NCI-H226 (cell line): ENCODE measurements at places on chromosomes 1 and 21.
A peak's percentile ranks its signal among the peaks of the same experiment; 100 is the strongest.

DNA sequence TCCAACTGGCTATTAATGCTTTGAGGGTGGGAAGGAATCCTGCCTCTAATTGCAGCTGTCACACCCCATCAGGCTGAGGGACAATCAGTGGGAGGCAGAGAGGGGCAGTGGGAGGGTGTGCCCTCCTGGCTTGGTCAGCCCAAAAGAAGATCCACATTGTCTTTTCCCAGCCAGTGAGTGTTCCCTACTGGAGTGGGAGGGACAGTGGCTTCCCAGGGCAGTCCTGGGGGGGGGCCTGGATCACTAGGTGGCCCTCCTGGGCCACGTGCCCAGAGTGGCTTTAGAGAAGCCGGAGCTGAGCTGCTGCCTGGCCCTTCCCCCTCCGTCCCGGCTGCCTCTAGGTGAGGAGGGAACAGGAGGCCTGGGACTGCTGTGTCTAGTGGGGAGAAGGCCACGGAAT lies 14.0 kb downstream of the INKA2 start:
- no peak for DNase-seq

GRCh38 chr1:212650228-212650627 lies 41.7 kb downstream of the ATF3 start:
- no peak for DNase-seq

- DNase-seq, result no peak
These were observed 3.9 kb upstream of the CNIH3 start for GRCh38 chr1:224612246-224612645.

- DNase-seq, result no peak
These were observed 33.1 kb downstream of the STPG1 start for GRCh38 chr1:24380508-24380907.

GRCh38 chr1:182791281-182792179 lies 2.0 kb downstream of the NPL start:
- no peak for DNase-seq

DNA sequence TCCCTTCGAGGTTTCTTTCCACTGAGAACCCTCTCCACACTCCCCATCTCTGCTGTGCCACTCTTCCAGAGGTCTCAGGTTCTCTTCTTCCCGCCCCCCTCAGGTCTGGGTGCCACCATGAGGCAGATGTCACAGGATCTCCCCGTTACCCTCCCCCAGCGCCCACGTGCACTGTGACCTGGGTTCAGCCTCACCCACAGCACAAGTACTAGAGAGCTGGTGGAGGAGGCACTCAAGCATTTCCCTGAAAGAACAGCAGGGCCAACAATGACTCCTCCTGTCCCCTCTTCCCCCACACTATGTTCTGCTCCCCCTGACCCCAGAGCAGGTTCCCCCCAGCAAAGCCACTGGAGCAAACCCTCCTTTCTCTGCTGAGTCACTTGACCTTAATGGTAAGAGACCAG lies 14.3 kb downstream of the PLEKHA6 start:
- no peak for DNase-seq

GRCh38 chr1:225469051-225469450 lies 41.2 kb upstream of the LBR start:
- no peak for DNase-seq

DNA sequence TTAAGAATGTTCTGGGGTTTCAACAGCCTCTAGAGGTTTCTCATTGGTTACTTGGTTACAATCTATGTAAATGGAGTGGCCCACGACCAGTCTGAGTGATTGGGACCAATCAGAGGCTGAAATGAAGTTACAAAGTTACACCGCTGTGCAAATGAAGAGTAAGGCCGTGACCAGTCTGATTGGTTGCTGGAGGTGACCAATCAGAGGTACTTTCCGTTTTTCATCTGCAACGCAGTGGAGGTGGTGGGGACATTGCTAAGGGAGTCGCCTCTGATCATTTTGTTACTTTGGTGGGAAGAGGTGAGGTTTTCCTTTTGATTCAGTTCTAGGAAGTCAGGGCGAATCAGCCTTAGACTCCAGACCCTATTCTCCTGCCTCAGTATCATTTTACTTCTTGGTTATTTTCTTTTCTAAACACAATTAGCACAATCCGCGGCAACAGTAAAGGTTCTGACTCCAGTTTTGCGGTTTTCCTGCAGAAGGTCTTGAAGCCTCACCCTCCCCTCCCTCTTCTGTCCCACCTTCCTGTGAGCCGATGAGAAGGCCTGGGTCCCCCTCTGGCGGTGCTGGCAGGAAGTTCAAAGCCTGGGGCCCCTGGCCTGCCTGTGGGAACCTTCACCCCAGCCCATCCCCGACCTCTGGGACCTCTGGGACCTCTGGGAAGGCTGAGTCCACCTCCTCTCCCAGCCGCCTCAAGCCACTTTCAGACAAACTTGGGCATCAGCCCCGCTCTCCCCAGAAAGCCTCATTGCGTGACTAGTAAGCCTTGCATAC lies 38.7 kb upstream of the TTC34 start:
- no peak for DNase-seq

GRCh38 chr1:162292422-162292849 lies 84.2 kb downstream of the SPATA46 start:
- peak; percentile 69 for DNase-seq

DNA sequence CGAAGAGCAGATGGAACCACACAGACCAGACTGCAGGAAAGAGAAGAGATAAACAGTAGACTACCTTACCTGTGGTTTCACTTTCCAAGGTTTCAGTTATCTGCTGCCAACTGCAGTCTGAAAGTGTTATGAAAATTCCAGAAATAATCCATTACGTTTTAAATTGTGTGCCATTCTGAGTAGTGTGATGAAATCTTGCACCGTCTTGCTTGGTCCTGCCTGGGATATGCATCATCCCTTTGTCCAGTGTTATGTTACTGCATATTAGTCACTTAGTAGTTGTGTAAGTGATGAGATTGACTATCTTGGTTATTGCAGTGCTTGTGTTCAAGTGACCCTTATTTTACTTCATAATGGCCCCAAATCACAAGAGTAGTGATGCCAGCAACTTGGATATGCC lies 33.9 kb downstream of the DNAJC6 start:
- peak; percentile 57 for DNase-seq

DNA sequence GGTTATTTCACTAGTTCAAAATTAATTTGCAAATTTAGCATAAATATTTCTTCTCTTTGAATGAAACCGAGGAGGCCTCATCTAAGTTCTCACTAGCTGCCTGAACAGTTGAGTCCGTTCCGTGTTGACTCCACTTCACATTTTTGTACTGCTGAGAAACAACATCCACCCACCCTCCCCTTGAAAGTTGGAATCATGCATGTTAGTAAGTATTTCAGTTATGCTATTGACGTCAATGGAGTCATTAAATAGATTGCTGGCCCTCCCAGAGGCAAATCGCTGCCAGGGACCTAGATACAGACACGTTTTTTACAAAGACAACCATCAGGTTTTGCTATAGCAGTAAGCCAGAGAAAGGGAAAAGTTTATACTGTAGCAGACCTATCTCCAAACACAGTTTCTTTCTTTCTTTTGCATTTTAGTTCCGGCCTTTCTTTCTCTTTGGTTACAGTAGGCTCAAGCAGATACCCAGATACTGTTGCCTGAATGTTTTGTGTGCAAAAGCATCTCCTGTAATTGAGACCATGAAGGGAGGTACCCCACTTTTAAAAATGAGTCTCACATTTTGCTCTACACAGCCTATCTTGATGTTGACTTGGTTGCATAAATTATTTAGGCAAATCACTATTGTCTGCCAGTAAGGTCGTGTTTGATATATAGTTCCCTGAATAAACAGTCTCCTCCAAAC lies 262.6 kb upstream of the SGIP1 start:
- peak; percentile 97 for DNase-seq

GRCh38 chr1:233253832-233254331 lies 41.6 kb downstream of the PCNX2 start:
- DNase-seq, result no peak

- no peak for DNase-seq
These were observed 105.9 kb upstream of the EDEM3 start for GRCh38 chr1:184860535-184860934.

GRCh38 chr1:96384611-96385010 lies 337.0 kb upstream of the PTBP2 start:
- peak; percentile 18 for DNase-seq

- no peak for DNase-seq
These were observed 21.0 kb downstream of the SLC19A1 start for GRCh38 chr21:45521241-45521640.

GRCh38 chr1:40856656-40857302 lies 5.4 kb downstream of the CITED4 start:
- DNase-seq, result no peak

DNA sequence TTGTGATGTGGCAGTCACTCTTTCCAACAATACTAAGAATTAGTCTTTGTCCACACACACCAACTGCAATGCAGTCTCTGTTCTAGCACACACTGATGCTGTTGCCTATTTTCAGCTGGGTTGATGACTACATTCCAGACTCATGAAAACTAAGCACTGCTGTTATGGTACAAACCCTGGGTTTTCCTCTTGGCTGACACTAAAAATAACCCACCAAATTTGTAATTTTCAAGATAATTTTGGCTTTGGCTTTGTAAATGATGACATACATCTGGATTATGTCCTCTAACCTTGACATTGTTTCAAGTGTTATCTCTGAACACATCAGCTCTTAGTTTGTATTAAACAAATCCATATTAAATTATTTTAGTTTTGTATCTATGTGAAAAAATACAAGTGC lies 444.8 kb downstream of the PTPRC start:
- DNase-seq, result no peak
